Globus pallidus (tissue), 1 donor: ENCODE measurements at places on chromosomes 7 and 10.

GRCh38 chr7:128160296-128160695, 80.8 kb upstream of the LEP start:
- no peak for DNase-seq

- no peak for DNase-seq
Observed at GRCh38 chr7:2523461-2523936, 3.9 kb downstream of the LFNG start.

GRCh38 chr7:110105307-110105706, 985.6 kb upstream of the LRRN3 start:
- no peak for DNase-seq

DNA sequence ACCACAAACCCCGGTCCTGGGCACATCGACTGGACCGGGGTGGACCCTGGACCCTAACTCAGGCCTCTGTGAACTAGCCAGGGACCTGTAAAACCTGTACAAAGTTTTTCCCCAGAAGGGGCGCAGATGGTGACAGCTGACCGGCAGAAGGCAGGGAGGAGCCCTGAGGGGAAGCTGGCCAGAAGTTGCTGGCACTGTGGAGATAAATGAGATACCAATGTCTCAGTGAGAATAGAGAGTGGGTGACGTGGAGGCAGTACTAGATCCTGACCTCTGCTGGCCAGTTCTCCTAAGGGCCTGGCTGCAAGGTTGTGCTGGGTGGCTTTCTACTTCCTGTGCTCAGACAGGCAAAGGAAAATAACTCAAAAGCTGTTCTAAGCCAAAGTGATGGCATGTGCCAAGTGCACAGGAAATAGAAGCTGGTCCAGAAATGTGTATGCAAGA, 10.6 kb upstream of the TSPAN14 start:
- no peak for DNase-seq

GRCh38 chr7:16422103-16422435, 731 bp upstream of the CRPPA start:
- DNase-seq = no peak

DNA sequence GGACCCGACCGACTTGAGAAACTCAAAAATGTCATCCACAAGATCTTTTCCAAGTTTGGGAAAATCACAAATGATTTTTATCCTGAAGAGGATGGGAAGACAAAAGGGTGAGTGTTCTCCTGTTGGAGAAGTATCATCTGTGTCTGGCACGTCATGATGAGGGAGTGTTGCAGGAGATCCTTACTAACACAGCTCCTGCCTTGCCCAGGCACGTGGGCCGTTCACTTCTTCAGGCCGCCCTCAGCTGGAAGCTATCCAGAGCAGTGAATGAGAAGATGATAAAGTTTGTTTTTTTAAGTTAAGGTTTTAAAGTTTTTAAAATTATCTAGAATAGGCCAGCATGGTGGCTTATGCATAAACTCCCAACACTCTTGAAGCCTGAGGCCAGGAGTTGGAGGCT, 6.2 kb downstream of the EIF3B start:
- no peak for DNase-seq

- DNase-seq = no peak
Observed at GRCh38 chr10:43360086-43360485, 11.3 kb upstream of the FXYD4 start.

- DNase-seq = no peak
Observed at GRCh38 chr7:98185101-98185500, 26.1 kb upstream of the BHLHA15 start.

DNA sequence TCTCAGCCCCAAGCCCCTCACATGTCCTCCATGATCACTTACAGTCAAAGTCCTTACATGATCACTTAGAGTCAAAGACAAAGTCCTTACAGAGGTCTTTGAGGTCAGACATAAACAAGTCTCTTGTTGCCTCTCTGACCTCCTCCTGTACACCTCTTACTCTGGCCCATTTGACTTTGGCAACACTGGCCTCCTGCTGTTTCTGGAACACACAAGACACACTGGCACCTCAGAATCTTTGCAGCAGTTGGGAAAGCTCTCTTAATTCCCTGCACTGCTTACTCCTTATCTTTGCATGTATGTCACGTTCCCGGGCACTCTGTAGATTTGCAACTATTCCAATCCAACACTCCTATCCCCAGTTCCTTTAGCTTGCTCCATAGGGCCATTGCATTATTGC, 102.3 kb downstream of the NSUN6 start:
- no peak for DNase-seq

DNA sequence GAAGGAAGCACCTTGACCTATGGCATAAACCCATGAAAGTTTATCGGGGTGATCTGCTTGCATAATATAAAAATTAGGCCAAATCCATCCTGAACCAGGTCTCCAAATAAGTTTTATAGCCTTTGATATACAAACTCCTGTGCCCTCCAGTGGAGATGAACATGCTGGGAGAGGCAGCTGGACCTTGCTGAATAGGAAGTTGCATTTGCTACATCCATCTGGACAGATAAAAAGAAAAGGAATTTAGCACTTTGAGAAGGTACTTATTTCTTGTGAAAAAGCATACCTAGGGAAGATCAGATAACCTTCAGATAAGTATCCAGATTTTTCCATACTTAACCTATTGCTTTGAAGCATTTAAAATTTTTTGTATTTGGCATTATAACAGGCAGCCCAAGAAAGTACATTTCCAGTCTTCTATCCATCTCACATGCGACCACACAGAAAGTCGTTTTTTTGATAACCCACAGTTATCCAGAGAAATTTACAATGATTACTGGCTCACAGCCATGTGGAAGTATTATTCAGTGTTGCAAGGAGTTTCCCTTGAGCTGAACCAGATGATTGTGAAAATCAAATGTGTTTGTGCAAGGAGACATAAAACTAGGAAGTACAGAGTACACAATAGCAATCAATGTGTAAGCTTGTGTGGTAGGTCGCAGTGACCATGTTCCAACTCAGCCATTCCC, 124.4 kb upstream of the STK17A start:
- no peak for DNase-seq

GRCh38 chr7:4681218-4681851, 760 bp upstream of the FOXK1 start:
- DNase-seq = no peak

DNA sequence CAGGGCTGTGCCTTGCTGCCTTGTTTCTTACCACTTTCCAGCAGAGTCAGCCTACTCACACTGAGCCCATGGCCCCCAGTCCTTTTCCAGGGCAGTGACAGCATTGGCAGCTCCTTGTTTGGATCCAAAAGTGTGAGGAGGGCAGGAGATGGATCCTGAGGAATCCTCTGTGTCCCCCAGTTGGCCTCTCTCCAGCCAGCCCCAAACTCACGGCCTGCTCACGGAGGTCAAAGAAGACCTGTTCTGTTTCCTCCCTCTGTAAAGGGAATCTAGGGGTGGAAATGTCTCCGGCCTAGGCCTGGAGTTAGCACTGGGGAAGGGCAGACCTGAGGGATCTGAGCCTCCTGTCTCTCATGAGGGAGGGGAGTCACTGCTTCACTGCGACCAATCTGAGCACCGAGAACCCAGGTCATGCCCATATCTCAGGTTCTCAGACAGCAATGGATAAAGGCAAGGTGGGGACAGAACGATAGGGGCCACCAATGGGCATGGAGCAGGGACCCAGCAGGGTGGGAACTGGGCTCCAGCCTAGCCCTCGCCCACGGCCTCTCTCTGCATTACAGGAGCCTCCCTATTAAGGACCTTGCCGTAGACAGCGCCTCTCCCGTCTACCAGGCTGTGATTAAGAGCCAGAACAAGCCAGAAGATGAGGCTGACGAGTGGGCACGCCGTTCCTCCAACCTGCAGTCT, 23.2 kb downstream of the LDB3 start:
- no peak for DNase-seq

DNA sequence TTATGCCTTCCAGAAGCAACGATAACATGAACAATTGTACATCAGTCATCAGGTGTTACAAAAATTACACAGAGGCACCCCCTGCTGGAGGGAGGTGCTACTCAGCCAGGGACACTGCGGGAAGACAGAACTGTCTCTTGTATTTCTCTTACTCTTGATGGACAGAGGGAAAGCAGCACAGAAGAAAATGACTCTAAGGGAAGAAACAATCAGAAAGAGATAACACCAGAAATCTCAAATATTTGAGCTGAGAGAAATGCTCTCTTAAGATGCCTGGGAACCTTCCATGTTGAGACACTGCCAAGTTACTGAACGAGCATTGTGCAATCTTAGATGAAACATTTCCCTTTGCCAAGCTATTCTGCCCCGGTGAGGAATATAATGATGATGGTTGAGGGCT, 227.6 kb upstream of the NPSR1 start:
- DNase-seq = no peak

DNA sequence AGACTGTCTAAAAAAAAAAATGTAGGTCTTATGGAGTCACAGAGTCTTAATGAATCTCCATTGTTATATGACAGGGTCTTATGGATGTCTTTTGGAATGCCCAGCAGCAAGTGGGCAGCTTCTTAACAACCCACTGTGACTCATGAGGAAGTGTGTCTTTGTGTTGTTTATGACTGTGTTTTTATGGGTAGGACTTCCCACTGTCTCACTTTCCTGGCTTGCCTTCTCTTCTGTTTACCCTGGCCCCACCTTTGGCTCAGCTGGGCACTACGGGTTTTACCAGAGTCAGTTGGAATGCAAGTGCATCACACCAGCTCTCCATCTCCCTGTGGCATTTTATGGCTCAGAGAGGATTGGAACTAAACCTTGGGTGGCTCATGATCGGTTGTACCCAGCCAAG, 580.5 kb downstream of the AUTS2 start:
- DNase-seq = no peak
